ENCODE measurements at places on chromosomes 5 and 9.
A peak's percentile ranks its signal among the peaks of the same experiment; 100 is the strongest.

DNA sequence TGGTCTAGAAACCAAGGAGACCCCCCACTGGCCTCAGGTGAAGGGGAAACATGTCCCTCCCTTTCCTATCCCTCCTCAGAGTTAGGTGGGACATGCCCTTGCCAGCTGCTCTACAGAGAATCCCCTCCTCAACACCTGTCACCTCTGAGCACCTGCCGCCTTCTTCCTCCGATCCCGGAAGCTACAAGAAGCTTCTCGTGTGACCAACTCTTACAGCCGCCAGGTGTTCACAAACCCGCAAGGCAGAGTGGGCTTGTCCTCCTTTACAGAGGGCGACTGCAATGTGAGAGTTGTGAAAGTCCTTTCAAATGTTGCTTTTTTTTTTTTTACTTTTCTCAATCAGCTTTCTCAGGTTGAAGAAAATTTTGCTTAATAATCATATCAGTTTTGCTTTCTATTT, 3.7 kb upstream of the ICE1 start:
- DNase-seq: no peak

DNA sequence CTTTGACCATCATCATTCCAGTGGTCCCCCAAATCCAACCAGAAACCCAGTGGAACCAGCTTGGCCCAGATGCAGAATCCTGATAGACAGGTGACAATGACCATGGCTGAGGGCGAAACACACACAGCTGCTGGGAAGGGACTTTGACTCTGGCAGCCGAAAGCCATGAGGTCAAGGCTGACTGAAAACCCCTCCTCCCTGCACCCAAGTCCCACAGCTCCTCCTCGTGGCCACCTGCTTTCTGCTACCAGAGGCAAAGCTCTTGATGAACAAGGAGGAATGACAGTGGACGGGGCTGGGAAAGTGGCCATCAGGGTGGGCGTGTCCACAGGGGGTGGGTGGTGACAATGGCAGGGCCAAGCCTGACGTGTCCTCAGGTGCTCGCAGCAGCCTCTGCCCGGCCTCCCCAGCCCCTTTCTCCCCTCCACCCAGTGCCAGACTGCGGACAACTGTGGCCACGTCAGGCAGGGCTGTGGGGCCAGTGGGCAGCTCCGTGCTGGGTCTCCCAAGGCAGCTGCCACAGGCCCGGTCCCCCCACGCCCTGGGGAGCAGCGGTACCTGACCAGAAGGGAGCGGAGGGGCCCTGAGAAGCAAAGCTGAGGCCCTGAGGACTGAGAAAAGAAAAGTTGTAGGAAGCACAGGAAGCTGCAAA, 30.8 kb upstream of the SARDH start:
- no peak for DNase-seq

GRCh38 chr9:35603506-35603985, 1.5 kb upstream of the TESK1 start:
- peak; percentile 25 for DNase-seq

- DNase-seq: no peak
Observed at GRCh38 chr5:126054577-126055347, 368.4 kb upstream of the GRAMD2B start.

DNA sequence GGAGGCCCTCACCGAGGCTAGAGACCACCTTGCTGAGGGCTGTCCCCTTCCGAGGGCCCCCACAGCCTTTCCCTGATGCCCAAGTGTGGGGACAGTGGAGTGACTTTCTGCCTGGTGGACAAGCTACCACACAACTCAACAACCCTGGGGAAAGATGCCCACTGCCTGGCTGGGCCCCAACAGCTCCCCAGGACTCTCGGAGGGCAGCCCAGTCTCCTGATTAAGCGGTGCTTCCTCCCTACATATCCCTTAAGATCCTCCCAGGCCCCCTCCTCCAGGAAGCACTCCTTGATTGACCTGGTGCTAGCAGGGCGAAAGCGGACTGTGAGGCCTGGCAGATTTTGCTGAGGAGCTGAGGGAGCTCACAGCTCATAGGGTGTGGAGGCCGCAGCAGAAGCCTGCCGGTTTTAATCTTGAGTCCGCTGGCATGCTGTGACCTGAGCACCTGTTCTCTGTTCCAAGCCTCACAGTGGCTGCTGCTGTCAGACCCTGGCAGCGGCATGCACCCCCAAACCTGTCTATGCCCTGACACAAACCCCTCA, 2.2 kb downstream of the NSMF start:
- no peak for DNase-seq

DNA sequence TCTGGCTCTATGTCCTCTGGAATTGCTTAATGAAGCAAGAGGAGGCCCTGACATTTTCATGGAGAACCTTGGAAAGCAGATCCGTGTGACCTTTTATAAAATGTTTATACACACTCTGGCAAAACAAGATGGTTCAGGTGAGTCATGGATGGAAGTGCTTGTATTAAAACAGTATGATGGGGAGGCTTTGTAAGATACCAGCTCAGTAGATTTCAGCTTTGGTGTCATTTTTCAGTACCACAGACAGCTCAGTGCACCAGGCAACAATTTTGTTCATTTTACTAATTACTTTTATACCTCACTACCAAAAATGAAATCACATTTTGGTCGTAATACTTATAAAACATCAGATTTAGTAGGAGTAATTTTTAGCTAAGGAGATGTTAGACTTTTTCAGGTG, 5.2 kb downstream of the KCNN2 start:
- no peak for DNase-seq

- DNase-seq: no peak
Observed at GRCh38 chr5:80090884-80091166, 55.7 kb downstream of the THBS4 start.

DNA sequence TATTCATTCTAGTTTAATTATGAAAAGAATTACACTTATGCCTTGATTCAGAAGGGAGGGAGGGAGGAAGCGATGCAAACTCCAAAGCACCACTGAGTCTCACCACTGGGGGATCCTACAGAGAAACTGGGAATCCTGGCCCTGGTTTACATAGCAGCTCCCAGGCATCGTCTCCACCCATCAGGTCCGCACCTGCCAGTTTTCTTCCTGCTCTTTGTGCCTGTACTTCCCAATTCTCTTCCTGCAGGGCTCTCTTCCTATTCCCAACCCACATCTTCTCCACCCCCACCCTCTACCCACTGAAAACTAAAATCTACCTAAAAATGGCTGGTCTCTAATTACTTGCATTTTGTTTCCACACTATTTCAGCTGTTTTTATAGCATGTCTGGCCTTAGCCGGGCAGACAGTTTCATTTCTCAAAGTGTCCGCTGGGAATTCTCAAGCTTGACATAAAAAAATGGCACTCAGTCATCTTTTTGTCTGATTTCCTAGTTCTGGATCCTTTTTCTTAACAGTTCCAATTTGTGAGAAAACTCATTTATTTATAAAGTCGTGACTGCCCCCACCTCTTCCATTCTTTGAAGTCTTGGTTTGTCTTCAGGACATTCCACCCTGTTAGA, 1.6 kb upstream of the TNIP1 start:
- no peak for DNase-seq

DNA sequence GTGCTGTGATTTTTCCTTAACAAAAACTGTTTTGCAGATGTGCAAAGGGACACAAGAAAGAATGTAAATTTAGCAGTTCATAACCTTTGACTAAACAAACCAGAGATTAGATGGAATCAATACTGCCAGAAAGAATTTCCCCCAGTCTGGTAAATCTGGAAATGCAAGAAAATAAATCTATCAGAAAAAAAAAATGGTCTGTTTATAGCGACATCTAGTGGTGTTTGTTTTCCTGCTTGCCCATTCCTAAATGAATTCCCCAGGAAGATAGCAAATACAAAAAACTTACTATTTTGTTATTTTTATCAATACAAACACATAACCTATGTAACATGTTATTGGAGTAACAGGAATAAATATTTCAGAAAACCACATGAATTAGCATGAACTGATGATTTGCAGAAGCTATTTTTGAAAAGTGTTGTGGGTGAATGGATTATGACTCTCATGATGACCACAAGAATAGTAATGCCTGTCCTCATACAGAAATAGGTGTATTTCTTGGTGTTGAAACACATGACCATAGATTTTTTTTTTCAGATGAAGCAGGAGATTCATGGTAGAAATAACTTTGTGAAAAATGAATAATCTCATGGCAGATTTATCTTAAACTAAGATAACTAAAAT, 1703.8 kb downstream of the MAT2B start:
- no peak for DNase-seq

DNA sequence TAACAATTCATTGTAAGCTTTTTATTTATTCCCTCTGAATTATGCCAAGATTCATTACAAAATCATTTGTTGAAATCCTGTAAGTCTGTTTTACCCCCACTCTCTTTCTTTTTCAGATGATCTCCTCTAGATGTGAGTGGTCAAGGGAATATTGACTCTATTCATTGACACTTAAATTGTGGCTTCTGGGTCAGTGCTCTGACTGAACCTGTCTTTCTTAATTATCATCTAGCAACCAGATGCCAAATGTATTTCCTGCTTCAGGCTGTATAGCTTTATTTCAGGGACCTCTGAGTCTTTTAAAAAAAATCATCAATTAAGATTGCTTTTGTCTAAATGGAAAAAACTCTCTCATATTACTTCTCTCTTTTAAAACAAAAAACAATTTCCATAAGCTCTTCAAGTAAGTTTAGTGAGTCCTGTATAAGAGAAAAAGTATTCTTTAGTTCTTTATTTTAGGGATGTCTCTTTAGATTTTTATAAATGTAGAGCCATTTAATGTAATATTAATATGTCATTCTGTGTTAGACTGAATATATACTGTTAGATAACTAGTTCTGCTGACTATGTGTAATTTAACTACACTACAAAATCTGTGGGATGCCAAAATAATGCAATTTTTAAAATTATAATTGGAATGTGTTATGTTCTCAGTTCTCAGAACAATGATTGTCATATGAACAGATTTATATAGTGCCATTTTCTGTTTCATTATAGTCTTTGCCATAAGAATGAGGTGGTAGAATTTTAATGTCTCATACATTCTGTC, 645.8 kb upstream of the EDIL3 start:
- no peak for DNase-seq

DNA sequence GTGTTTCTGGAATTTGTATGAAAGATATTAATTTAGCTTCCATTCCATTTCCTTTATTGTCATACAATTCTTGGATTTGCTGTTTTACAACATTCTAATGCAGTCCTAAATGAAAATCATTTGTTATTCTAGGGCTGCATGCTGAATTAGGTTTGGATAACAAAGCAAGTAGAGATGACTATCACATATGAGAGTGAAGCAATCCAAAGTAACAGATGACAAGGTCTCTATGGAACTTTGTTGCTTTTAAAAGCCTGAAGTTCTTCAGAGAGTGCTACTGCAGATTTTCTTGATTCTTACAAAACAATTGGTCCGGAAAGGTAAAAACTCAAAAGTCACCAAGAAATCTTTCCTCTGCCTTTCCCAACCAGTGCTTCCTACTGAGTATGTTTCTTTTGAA, 56.9 kb upstream of the VCAN start:
- DNase-seq: no peak

- DNase-seq: no peak
Observed at GRCh38 chr5:61981886-61982285, 324.1 kb upstream of the KIF2A start.

- DNase-seq: no peak
Observed at GRCh38 chr9:93130861-93131481, 3.1 kb downstream of the NINJ1 start.

DNA sequence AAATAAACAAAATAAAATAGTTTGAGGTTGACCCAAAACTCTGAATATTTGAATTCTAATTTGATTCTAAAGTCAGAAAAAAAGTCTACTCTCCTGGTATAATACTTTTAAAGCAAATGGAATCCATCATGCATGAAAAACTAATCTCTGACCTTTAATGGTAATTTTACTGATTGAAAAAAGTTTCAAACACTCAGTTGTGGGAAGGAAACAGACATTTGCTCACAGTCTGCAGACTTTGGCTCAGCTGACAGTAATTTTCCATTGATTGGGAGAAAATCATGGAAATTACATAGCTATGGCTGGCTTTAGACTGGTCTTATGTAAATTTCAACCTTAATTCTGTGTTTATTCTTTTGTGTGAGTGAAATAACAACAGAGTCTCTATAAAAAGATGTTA, 574.3 kb downstream of the PDE4D start:
- DNase-seq: no peak

DNA sequence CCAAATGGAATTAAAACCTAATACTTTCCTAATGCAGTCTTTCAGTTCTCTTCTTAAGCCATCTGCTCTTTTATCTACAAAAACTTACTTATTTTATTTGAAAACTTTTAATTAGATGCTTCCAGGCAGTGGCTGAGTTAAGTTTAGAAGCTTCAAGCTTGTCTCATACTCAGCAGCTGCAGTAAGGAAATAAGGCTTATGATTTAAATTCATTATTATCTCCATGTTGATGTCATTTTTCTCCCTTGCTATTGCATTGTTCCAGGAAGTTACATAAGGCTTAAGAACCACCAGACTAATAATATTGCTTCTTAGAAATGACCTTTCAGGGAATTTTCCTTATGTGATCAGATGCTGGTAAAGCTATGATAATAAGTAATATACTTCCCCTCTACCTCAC, 119.6 kb downstream of the PPP2R2B start:
- no peak for DNase-seq

DNA sequence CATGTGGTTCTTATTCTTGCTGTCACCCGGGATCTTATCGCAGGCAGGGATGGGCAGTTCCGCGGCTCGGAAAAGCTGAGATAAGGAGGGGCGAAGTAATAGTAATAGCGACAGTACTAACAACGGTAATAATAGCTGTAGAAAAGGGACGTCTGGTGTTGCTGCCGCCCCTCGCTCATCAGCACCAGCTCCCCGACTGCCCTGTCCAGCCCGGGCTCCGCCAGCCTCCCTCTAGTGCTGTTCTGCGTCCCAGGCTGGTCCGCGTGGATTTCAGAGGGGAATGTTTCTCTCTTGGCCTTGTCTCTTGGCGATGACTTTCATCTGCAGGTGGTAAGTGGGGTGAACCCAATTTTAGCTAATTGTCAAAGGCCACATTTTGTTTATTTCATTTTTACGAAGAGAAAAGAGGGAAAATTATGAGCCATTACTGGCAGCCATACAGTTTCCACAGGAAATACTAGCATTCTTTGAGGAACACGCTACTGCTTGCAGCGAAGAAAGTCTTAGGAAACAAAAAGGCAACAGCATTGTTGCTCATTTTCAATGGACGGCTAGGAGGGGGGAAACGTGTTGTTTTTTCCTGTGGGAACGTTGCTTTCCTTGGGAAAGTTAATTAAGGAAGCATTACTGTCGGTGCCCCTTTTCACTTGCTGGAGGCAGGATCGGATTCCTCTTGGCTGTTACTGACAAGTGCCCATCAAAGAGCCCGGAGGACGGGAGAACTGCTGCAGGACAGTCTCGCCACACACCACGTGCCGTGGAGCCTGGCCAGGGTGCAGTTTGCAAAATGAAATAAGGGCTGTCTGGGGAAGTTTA, 762 bp downstream of the SNCAIP start:
- DNase-seq: no peak

GRCh38 chr5:136185974-136186665, 6.8 kb downstream of the SMIM32 start:
- DNase-seq: no peak

All from CD4-positive, alpha-beta T cell treated with Interleukin-6 at 100 ng/mL for 8 hours (primary cell).